ENCODE measurements at places on chromosomes 16 and 17.
A peak's percentile ranks its signal among the peaks of the same experiment; 100 is the strongest.

- no peak for DNase-seq
These were observed 41.3 kb upstream of the ZCCHC14 start for GRCh38 chr16:87534030-87534653.

- DNase-seq: no peak
These were observed 2.8 kb downstream of the TENT4B start for GRCh38 chr16:50155925-50156324.

DNA sequence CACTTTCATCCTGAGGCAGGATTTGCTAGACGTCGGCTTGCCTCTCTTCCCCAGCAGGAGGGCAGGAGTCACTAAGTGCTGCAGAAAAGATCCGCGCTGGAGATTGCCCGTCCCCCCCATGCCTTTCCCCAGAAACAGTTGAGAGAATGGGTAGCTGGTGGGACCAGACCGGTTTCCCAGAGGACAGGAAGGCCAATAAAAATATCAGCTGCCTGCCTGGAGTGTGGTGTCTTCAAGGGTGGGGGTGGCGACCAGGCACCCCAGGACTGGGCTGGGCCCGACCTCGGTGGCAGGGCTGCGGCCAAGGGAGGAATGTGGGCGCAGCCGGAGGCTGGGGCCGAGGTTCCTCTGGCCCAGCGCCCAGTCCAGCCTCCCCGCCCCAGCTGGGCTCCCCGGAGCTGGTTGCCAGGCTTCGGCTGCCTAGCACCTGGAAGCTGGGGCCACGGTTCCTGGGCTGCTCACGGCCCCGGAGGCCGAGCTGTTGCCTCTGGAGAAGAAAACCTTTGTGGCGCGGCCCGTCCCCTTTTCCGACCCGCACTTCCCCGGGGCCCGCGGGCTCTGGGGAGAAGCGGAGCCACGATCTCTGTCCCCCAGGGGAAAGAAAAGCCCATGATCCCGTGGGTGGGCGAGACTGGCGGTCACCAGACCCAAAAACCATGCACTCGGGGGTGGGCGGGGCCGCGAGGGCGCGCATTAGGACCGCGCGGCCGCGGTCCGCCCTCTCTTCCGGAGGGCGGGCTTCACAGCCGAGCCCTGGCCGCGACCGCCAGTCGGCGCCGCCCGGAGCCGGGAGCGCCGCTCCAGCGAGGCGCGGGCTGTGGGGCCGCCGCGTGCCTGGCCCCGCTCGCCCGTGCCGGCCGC, at the start of gene TRAF4:
Gene TRAF4 (plus strand): TSS at position 769 of the 861 bp plus-strand sequence. CDS start 102 bp downstream, outside the sequence.
- DNase-seq: peak; percentile 85

- no peak for DNase-seq
These were observed 39.7 kb downstream of the KCNJ2 start for GRCh38 chr17:70208825-70209555.

DNA sequence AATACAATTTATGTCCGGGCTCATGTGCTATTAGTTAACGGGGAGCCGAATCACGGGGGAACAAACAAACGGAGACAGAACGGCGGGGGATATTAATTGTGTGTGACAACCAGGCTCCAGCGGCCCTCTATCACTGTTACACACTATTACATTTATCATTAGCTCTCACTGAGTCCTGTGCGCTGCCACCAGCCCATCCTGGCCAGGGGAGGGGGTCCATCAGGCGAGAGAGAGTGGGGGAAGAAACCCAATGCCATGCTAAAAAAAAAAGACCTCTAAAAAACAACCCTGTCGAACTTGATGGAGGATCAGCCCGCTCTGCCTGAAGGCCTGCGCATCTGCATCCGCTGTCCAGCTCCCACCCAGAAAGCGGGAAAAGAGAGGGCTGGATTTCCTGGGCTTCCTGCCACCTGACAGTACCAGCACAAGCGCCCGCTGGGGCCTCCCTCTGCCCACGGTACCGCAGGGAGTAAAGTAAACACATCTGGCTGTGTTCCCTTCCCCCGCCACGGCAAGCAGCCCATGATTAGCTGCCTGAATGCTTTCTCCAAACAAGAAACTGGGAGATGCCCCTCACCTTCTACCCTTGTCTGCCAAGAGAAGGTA, 41.7 kb downstream of the PIPOX start:
- DNase-seq: peak; percentile 12

DNA sequence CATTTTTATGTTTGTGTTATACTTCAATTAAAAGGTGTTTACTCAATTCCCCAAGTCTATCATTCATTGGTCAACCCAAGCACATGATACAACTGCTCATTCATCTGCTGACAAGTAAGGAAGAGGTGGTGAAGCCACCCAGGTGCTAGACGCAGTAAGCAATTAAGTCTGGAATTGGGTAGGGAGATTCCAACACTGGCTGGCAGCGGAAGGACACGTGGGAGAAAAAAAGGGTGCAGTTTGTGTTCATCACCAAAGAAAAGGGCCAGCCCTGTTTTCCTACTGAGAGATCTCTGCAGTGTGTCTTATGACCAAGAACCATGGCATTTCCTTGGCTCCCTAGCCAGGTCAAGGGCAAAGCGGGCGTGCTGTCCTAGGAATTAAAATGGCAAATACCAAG, 11.8 kb upstream of the ZNF23 start:
- DNase-seq: no peak

- no peak for DNase-seq
These were observed 7.9 kb upstream of the MFSD6L start for GRCh38 chr17:8806926-8807550.

- peak; percentile 22 for DNase-seq
These were observed 2.8 kb downstream of the IRX5 start for GRCh38 chr16:54933281-54934011.

GRCh38 chr16:51753467-51754127, 602.5 kb upstream of the SALL1 start:
- DNase-seq: no peak

GRCh38 chr16:56257239-56257638, 66.0 kb downstream of the GNAO1 start:
- no peak for DNase-seq

DNA sequence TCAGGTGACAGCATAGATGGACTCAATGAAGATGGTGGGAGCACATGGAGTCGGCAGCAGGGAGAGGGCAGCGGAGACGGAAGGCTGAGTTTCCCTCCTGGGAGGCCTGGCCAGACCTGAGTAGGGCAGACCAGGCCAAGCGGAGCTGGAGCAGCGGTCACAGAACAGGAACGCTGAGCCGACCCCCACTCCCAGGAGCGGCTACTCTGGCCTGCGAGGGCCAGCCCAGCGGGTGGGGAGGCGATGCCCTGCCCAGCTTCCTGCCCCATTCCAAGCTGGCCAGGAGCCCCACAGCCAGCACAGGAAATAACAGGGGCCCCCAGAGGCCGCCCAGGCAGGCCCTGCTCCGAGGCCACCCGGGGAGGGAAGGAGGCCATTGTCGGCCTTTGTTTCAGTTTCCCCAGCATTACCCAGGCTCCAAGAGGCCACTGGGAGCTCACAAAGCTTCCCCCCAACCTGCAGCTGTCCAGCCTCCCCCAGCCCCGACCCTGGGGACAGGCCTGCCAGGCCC, 79.8 kb downstream of the ZNF423 start:
- no peak for DNase-seq

DNA sequence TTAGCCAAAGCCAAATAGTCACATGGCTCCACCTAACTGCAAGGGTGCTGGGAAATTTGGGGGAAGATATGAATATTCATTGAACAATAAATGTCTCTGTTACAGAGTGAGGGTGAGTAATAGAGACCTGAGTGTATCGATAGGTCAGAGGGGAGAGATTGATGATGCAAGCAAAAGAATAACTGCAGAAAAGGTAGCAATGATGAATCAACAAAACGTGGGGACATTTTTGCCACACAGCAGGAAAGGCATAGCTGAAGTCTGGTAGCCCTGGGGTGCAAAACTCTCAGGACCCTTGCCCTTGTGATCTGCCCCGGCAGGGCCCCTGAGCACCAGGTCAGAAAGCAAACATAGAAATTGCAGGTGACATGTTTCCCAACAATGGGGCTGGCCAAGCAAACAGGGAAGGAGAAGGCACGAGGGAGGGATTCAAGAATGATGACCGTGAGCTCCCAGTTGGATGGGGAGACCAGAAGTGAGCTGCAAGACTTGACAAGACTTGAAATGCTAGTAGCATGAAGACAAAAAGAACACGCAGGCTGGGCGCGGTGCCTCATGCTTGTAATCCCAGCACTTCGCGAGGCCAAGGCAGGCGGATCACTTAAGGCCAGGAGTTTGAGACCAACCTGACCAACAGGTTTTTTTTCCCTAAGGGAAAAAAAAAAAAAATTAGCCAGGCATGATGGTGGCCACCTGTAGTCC, 12.7 kb upstream of the HERPUD1 start:
- DNase-seq: no peak

GRCh38 chr17:11991461-11991860, 5.8 kb downstream of the ZNF18 start:
- no peak for DNase-seq

GRCh38 chr17:29376667-29377270, 13.4 kb upstream of the TAOK1 start:
- peak; percentile 81 for DNase-seq

DNA sequence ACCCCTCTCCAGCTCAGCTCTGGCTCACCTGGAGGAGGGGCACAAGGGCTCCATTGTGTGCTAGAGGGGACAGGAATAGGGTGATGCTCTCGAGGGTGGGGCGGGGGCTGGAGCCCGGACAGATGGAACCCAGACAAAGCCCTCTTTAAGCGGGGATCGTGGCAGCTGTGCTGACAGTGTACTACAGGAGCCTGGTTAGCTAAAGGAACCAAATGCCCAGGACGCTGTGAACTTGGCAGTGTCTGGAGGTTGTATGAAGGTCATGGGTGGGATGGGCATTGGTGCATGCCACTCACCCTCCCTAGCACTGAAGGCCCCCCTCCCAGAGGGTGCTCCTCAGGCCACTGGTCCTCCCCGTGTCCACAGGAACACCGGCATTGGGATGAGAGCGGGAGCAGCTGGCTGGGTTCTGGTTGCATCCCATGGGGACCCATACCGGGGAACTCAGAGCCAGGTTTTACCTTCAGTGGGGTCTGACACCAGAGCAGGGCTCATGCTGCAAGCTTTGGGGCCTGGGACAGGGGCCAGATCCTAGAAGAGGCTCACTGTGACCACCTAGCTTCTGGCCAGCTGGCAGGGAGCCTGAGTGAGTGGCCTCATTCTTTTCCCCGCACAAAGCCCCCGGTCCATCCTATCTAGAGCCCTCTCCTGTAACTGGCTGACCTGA, 11.9 kb downstream of the KIF19 start:
- DNase-seq: no peak

DNA sequence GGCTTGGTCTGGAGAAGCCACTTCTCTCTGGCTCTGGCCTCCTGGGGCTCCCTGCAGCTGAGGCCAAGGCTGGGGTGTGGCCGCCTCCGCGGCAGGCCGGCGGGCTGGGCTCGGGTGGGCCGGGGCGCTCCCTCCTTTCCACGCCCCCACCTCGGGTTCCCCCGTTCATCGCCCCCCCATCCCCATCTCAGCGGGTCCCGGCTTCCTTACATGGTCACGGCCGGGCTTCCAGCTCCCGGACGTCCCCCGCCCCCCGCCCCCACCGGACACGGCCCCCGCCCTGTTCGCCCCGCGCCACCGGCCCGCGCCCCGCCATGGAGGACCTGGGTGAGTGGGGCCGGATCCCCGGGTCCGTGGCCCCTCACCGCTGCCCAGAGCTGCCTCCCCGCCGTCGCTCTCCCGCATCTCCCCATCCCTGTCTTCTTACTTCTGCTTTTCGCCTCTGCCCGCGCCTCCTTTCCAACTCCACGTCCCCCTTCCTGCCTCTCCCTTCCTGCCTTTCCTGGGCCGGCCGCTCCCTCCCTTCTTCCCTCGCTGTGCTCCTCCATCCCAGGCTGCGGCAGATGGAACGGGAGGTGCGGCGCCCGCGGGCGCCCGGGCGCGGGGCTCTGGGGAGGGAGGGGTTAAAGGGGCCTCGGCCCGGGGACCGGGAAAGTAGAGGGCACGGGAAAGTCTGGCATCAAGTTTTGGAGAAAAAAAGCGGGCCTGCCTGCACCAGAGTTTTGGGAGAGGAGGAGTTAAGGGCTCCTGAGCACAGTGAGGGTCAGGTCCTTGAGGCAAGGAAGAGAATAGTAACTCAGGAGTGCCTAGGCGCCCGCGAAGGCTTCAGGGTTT, at the start of gene TGFB1I1:
Gene TGFB1I1 (plus strand): TSS at position 278 of the 834 bp plus-strand sequence. CDS start 37 bp downstream, at position 315.
- peak; percentile 71 for DNase-seq

- DNase-seq: no peak
These were observed 139.1 kb upstream of the CACNG3 start for GRCh38 chr16:24116989-24117388.

- no peak for DNase-seq
These were observed 166.8 kb downstream of the SOX9 start for GRCh38 chr17:72287586-72287985.

DNA sequence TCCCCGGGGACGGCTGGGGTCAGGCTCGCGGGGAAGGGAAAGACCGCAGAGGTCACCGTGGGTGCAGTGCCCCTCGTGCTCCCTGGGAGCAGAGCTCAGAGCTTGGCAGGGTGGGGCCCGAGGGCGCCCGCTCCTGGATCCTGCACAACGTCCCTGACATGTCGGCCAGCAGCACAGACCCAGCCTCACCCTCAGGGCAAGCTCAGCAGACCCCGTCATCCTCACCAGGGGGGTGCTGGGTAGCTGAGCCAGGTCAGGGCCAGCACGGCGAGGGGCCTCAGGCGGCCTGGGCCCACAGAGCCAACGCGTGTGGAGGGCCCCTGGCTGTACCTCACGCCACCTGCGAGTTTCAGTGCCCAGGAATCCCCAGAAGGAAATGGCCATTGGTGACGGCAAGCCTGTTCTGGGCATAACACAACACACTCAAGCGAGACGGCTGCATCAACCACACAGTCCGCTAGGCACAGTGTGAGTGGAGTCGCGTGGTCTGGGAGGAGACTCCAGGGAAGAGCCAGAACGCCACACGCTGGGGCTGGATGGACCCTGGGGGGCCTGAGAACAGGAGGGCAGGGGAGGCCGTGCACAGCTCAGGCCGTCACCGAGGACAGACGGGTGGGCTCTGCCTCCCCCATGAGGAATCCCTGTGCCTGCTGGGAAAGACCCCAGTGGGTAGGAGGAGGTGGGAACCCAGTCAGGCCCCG, 60.3 kb downstream of the ZNF778 start:
- DNase-seq: no peak

DNA sequence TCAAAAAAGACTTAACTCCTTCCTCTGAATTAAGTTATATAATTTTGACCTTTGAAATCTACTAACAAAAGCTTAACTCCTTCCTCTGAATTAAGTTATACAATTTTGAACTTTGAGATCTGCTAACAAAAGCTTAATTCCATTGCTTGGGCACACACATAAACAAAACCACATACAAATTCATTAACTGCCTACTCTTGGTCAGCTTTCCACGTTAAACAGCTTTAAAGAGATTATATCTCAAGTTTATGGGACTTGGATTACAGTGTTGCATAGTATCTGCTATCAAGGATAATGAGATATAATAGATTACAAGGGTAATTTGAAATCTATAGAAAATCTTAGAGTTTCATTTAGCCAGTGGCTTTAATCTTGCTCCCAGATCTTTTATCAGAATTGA, 23.5 kb downstream of the COX10 start:
- DNase-seq: no peak

DNA sequence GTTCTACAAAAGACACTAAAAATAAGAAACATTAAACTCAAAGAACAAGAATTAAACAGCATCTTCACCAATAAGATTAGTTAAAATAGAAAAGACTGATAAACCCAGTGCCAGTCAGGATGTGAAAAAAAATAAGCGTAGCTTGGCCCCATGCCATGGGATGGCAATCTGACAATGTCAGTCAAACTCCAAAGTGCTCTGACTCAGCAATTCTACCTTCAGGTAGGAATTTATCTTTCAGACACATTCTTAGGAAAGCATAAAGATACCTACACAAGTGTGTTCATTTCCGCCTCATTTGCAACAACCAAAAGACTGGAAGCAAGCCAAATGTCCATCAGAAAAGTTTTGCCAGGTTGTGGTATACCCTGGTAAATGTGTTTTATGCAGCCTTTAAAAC, 9.1 kb upstream of the MPO start:
- no peak for DNase-seq
